ENCODE measurements at places on chromosomes 5 and 9. TPM values are rescaled to one million over a fixed set of nuclear protein-coding genes. Genes with fewer than 3 reads are reported as not detected.
A peak's percentile ranks its signal among the peaks of the same experiment; 100 is the strongest.

Gene DDX4
- not detected for total RNA-seq

DNA sequence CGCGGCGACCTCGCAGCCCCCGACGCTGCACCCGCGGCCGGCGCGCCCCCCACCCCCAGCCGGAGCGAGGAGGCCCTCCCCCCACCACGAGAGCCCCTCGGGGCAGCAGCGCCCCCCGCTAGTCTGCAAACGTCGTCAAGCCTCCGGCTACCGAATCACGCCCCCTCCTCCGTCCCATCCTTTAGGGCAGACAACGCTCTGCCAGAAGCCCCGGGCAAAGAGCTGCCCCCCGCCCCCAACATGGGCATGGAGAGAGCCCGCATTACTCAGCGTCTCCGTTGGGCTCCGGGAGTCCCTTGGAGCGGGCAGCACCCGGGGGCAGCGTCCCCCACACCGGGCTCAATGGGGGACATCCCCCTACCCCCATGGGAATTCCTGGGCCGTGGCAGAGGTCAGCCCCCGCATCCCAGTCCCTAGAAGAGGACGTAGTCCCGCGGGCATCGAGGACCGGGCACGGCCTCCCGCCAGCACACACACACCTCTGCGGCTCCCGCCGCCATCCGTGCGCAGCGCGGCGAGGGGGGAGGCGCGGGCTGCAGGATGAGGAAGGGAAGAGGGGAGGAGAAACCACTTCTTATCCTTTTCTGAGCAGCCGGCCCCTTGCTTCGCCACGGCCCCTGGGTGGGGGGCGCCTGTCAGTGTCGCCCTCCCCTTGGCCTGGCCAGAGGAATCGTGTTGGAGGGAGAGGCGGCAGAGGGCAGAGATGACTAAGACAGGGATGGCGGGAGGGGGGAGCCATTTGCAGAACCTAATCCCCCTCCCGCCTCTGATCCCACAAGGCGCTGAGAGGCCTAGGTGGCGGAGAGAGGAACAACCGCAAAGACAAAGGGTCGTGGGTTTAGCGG lies 750 bp downstream of the DNM1 start:
- H3K27ac ChIP-seq = peak overlapping the region; percentile 39
- DNase-seq = no peak
- H3K4me3 ChIP-seq = peak overlapping the region; percentile 61
- peaks cover 20% of the 10 kb centered on the region for H3K27me3 ChIP-seq
- peaks cover 12% of the 10 kb centered on the region for H3K4me1 ChIP-seq

DNA sequence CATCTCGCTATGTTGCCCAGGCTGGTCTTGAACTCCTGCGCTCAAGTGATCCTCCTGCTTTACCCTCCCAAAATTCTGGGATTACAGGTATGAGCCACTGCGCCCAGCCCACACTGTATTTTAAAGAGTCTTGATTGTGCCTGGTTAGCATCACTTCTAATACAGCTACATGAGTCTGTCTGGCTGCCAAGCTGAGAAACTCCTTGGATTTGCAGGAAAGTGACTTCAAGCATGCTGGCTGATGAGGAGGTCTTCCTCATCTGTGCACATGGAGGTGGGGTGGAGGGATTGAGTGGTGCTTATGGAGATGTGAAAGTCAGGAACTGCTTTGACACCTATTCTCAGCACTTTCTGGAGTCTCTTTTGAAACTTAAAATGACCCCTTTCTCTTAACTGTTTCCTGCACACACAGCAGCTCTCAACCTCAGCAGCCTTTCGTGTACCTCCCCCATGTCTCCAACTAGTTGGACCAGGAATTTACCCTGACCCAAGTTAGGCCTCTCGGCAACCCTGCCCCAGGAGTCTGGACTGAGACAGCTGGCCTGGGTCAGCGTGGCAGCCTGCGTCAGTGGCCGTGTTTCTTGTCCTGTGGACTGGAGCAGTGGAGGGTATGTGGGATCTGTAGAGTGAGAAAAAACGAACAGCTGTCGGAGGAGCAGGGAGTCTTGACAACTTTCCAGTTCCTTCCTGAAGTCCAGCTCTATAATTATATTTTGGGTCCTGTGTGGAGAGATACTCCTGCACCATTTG lies 72.5 kb downstream of the ACER2 start:
- no peak overlapping the region for H3K4me3 ChIP-seq
- H3K4me1 ChIP-seq = no peaks in the 10 kb centered on the region
- H3K36me3 ChIP-seq = no peaks in the 10 kb centered on the region
- no peak for DNase-seq

Gene PHYHD1
- 3.2 TPM for total RNA-seq

Gene IFNA13
- total RNA-seq = not detected

- no peak for DNase-seq
- no peak overlapping the region for H3K27ac ChIP-seq
- H3K36me3 ChIP-seq = no peaks in the 10 kb centered on the region
- no peaks in the 10 kb centered on the region for H3K4me1 ChIP-seq
- no peaks in the 10 kb centered on the region for H3K27me3 ChIP-seq
Observed at GRCh38 chr5:169650701-169651331, 13.7 kb downstream of the DOCK2 start.

- H3K27me3 ChIP-seq = no peaks in the 10 kb centered on the region
- H3K36me3 ChIP-seq = no peaks in the 10 kb centered on the region
- no peak for DNase-seq
- H3K4me3 ChIP-seq = no peak overlapping the region
Observed at GRCh38 chr5:178524093-178524882, 65.9 kb downstream of the COL23A1 start.

DNA sequence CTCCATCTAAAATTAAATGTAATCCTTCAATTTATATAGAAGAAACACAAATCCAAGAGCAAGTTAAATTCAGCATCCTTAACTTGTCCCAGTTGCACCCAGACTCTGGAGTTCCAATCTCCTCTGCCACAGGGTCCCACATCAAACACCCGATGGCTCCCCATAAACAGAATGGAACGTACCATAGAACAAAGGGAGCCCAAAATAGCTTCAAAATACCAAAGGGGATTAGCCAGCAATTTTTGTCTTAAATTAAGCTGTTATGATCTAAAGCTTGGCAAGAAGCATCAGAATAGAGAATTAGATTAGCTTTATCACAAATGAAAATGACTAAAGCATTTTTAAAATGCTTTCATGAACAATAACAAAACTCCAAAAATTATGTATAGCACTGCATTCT lies 112.8 kb downstream of the FANCC start:
- no peak for DNase-seq

DNA sequence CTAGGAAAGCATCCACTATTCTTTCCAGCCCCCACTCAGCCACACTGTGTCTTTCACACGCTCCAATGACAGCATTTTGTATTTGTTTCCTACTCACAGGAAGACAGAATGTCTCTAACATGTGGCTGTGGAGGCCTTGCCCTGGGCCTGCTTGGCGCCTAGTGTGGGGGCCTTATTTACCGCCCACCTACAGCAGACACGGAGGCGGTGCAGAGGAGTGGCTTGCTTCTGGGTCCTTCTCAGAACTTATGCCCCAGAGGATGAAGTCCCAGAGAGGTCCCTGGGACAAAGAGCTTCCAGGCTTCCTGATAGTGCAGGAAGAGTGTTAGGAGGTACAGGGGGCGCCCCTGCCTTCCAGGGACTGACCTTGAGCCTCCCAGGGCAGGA lies 8.5 kb upstream of the MRNIP start:
- no peaks in the 10 kb centered on the region for H3K36me3 ChIP-seq
- no peaks in the 10 kb centered on the region for H3K4me1 ChIP-seq
- H3K27ac ChIP-seq = no peak overlapping the region
- no peaks in the 10 kb centered on the region for H3K27me3 ChIP-seq
- no peak overlapping the region for H3K4me3 ChIP-seq

DNA sequence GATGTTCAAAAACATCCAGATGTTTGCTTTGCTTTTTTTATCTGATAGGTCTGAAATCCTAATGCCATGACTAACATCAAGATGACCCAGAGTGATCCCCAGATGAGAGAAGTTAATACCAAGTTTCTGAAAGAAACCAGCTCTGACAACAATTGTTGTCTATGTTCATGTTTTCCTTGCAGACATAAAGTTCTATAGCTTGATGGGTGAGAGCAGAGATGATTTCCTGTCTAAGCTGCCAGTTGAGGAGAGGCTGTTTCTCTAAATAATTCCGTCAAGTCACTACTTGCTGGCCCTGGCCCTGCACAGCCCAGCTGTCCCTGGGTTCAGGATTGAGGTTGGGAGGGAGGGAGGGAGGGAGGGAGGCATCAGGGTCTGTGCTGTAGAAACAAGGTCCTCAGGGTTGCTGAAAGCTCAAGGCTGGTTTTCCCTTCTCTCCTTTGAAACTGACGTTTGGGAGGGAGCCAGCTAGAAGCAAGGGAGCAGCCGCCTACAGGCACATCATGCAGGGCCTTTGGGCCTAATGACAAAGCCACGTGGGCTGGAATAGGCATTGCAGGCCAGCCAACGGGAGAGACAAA lies 3.9 kb downstream of the SPARC start:
- peaks cover 22% of the 10 kb centered on the region for H3K4me1 ChIP-seq
- peak overlapping the region; percentile 91 for H3K27ac ChIP-seq
- H3K27me3 ChIP-seq = no peaks in the 10 kb centered on the region

DNA sequence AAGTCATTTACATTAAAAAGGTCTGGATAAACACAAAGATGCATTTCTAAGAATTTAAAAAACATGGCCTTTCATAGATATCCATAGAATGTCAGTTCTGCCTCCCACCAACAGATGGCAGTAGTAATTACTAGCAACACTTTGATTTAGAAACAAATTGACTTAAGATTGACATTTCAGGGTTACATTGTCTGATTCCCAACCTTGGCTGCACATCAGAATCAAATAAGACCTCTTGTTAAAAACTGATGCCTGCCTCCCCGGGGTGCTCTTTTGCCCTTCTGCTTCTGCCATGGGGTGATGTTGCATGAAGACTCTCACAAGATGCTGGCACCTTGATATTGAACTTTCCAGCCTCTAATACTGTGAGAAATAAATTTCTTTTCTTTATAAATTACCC lies 146.2 kb upstream of the GPR151 start:
- H3K4me1 ChIP-seq = peaks cover 2% of the 10 kb centered on the region
- no peak for DNase-seq
- no peaks in the 10 kb centered on the region for H3K27me3 ChIP-seq
- no peak overlapping the region for H3K27ac ChIP-seq
- H3K36me3 ChIP-seq = no peaks in the 10 kb centered on the region

DNA sequence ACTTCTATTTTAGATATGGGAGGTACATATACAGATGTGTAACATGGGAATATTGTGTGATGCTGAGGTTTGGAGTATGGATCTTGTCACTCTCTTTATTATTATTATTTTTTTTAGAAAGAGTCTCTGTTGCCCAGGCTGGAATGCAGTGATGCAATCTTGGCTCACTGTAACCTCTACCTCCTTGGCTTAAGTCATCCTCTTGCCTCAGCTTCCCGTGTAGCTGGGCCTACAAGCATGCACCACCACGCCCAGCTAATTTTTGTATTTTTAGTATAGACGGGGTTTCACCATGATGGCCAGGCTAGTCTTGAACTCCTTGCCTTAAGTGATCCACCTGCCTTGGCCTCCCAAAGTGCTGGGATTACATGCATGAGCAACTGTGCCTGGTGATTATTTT lies 138.4 kb upstream of the SLC28A3 start:
- no peak overlapping the region for H3K27ac ChIP-seq
- H3K36me3 ChIP-seq = no peaks in the 10 kb centered on the region
- no peak for DNase-seq

- DNase-seq = no peak
- H3K27me3 ChIP-seq = peaks cover 20% of the 10 kb centered on the region
- H3K4me3 ChIP-seq = no peak overlapping the region
- H3K36me3 ChIP-seq = no peaks in the 10 kb centered on the region
Observed at GRCh38 chr9:36938617-36939016, 95.5 kb downstream of the PAX5 start.

DNA sequence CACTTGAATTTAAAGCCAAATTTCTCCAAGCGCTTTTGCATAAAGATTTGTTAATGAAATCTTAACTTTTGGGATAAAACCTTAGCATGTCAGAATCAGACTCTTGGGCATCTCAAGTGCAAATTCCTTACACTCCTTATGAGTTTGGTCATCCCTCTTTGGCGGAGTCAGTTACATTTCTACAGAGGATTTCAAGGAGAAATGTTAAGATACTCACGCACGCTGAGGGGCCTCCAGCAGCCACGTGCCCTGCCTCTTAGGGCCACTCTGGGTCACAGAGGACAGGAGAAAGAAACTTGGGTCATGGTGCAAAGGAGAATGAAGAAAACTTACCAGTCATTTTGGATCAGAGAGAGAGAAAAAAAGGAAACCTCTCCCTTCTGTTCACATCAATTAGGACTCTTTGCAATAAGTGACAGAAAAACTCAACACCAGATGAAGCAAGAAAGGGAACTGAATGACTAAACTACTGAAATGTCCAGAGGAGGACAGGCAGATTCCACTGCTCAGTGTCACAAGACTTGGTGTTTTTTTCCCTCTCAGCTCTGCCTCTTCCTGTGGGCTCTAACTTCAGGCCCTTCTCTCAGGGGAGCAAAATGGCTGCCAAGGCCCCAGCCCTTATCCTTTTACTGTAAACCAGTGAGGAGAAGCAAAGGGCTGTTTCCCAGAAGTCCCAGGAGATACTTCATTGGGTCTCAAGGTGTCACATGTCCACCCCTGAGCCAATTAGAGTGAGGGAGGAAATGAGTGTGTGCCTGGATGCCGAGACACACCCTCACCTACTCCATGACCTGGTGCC lies 63.3 kb upstream of the NFIL3 start:
- no peaks in the 10 kb centered on the region for H3K36me3 ChIP-seq
- H3K27me3 ChIP-seq = no peaks in the 10 kb centered on the region
- no peak overlapping the region for H3K4me3 ChIP-seq
- no peak for DNase-seq
- H3K27ac ChIP-seq = no peak overlapping the region

GRCh38 chr5:133797167-133797566 lies 171.3 kb downstream of the C5orf15 start:
- no peak overlapping the region for H3K27ac ChIP-seq
- no peaks in the 10 kb centered on the region for H3K4me1 ChIP-seq
- DNase-seq = no peak
- H3K36me3 ChIP-seq = no peaks in the 10 kb centered on the region

Gene RORB
- 0.27 TPM for total RNA-seq

DNA sequence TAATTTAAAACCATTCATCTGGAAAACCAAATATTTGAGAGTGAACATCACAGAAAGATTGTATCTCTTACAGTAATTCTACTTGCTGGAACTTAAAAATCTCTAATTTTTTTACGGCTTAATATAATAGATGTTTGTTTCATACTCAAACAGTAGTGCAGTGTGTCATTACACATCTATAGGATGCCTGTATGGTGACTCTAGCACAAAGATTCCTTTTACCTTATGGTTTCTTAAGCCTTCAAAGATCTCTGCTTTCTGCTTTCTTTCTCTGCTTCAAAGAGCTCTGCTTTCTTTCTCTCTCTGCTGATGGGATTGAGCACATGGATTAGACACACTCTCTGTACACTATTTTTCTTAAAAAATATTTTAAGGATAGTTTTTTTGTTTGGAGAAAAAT lies 374.0 kb upstream of the CDH9 start:
- no peak for DNase-seq
- H3K27me3 ChIP-seq = no peaks in the 10 kb centered on the region
- H3K36me3 ChIP-seq = no peaks in the 10 kb centered on the region
- H3K4me3 ChIP-seq = no peak overlapping the region
- no peaks in the 10 kb centered on the region for H3K4me1 ChIP-seq

Gene CAMK4
- 0.75 TPM for total RNA-seq

GRCh38 chr9:107462691-107463090 lies 26.9 kb downstream of the KLF4 start:
- no peaks in the 10 kb centered on the region for H3K36me3 ChIP-seq

Gene EIF4EBP3
- 18.0 TPM for total RNA-seq

Gene DNM1
- 19.5 TPM for total RNA-seq
